ENCODE measurements at places on chromosomes 1 and 21. TPM values are rescaled to one million over a fixed set of nuclear protein-coding genes. Genes with fewer than 3 reads are reported as not detected.

The RHEX gene
- total RNA-seq: not detected

The KCNE1 gene
- total RNA-seq: 0.16 TPM

The RGS8 gene
- total RNA-seq: not detected

The TNFRSF4 gene
- total RNA-seq: not detected

The OLFML3 gene
- total RNA-seq: 55.2 TPM

The CD101 gene
- 0.50 TPM for total RNA-seq

The FAM78B gene
- 0.11 TPM for total RNA-seq

DNA sequence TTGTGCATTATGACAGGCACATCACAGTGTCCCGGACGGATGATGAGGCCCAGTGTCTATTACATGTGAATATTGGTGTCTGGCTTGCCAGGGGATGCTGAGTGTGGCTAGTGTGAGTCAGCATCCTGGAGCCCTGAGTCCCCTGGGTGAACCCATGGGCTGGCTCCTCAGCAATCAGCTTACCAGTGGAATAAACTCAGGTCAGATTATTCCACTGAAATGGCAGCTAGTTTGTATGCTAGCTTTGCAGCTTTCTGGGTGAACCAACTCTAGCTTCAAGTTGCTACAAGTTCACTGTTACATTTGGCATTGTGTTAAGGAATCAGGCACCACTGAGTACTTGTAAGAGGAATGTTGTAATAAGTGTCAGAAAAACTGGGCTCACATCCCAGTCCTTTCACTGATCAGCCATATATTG, 23.9 kb upstream of the RPTN start:
- DNase-seq: peak; percentile 47

DNA sequence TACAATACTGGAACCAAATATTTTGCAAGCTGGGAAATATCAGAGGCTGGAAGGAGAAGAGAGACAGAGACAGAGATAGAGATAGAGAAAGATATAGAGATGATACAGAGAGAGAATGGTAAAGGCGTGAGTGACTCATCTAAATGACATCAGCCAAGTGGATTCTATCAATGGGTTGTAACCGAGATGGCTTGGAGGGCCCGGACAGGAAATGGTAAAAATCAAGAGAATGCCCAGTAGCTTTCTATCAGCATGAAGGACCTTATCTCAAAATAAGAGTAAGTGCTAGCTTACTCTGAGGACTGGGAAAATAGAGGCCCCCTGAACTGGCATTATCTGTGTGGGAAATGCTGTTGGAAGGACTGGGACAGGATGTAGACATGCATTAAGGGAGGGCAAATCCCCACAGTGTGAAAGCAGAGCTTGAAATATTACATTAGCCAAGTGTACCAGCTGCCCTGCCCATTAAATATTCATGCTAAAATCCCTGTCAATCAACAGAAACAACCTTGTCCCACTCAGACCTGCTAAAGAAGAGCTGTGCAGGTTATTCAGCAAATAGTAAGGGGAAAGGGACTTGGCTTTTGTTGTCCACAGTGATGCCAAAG, 76.6 kb upstream of the ZNF644 start:
- peak; percentile 48 for DNase-seq

- no peak for DNase-seq
Measured at GRCh38 chr1:157985473-157985872, 8.0 kb upstream of the KIRREL1 start.

- DNase-seq: no peak
Measured at GRCh38 chr1:65065524-65066418, 82.2 kb upstream of the AK4 start.

DNA sequence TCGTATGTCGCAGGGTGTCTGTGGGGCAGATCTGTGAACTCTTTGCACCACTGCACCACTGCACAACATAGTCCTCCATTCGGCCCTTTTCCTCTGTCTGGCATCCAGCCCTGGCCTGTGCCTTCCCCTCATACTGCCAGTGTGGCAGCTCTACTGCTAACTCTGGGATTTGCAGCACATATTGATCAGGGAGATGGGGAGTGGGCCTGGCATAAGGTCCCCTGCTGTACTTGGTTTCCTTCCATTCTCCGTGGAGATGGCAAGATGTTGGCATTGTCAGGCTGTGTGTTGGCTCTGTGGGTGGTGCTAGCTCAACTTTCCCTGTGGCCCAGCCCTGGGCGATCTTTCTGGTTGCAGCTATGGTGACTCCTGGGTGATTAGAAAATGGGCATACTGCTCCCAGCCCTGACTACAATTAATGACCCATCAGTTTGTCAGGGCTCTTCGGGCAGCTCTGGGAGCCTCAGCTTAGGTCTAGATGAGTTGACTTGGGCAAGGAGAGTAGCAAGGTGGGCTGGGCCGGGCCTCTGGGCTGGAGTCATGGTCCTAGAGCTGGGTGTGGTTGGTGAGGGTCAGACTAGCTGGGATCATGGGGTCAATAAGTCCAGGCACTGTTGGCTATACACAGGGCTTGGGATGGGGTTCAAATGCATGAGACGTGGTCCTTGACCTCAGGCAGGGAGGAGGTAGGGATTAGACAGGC, 11.4 kb downstream of the PTPRU start:
- no peak for DNase-seq

DNA sequence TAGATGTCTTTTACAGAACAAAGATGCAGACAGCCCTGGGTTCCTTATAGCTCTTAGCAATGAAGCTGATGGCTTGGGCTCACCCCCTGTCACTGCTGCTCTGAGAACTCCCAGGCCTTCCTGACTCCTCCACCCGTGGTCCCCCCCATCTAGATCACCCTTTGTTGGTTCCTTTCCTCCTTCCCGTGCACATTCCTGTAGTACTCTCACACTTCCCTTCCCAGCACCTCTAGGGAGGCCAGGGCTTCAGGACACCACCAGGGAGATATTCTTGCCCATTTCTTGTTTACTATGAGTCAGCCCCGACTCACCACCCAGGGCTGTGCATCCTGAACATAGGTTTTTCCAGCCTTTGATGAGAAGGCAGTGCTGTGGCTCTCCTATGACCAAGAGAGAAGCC, 14.4 kb upstream of the NOS1AP start:
- DNase-seq: peak; percentile 84

- no peak for DNase-seq
Measured at GRCh38 chr1:175209493-175209921, 16.9 kb upstream of the KIAA0040 start.

DNA sequence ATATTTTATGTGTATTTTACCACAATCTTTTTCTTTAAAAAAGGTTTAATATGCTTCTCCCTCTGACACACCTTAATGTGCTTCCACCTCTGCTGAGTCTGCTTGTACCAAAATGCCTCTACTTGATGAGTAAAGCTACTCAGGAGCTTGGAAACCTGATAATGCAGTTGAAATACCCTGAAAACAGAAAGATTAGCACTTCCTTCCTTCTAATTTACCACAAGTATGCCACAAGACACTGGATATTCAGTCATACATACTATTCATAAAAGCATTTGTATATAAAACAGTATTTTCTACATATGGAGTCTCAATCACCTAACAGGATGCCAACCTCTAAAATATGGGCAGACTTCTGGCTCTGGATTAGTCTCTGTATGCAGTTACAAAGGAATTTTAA, 55.0 kb downstream of the SLC35D1 start:
- no peak for DNase-seq

DNA sequence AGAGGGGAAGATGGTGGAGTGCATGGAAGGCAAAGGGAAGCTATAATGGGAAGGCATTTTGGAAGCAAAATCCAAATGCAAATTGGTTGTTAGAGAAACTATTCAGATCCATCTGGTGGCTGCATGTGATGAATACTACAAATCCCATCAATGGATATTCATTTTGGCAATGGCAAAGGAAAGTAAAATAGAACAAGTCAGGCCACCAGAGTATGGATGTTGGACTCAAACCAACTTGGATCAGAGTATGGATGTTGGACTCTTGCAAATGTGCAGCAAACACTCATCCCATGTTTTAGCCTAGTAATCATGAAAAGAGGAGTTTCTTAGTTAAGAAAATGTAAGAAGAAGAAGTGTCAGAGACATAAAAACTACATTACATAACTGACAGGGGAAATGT, 289.6 kb upstream of the DAB1 start:
- no peak for DNase-seq

GRCh38 chr1:47508702-47509431, 71.0 kb downstream of the FOXD2 start:
- DNase-seq: no peak

GRCh38 chr1:200496937-200497336, 87.1 kb upstream of the ZNF281 start:
- DNase-seq: no peak

DNA sequence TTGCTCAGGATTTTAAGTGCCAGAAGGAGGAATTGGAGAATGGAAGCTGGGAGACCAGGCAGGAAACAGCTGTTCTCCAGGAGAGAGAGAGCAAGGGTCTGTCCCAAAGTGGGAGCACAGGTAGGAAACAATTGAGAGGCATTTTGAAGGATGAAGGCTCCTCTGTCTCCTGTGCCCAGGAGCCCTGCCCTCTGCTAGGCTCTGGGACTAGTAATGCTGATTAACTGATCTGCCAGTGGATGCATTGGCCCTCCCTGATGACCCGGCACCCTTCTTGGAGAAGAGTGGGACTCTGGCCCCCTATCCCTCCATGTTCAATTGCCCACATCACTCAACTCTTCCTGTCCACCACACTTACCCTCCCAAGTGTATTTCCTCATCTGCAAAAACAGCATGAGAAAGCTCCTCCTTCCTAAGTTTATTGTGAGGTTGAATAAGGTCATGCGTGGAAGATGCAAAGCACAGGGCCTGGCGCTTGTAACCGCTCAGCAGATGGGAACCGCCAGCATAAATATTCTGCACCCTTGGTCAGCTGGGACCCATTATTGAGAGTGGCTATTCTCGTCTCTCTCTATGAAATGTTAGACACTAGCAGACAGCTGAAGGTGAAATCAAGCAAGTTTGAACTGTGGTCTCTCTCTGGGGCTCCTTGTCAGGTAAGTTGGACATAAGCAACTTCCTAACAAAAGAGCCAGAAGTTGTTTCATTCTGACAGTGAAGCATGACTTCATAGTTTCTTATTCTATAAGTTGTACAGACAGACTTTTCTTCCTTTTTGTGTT, 63.0 kb upstream of the ANGPTL1 start:
- DNase-seq: no peak

- no peak for DNase-seq
Measured at GRCh38 chr1:3465091-3465934, 10.8 kb downstream of the ARHGEF16 start.

GRCh38 chr1:110982320-110982719, 18.6 kb upstream of the LRIF1 start:
- DNase-seq: no peak

DNA sequence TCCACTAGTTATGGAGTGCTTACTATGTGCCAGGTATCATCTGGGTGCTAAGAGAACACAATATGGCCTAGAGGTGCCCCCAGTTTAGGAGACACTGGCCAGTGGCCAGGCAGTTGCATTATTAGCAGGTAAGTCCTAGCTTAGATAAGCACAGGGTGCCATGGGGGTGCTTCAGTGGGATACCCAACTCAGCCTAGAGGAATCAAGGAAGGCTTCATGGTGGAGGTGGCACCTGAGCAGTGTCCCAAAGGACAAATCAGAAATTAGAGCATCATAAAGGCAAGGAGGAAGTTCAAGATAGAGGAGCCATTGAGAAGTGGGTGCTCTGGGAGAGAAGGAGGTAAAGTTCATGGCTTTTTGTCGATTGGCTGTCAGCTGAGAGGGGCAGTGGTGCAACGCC, 31.9 kb upstream of the PKP1 start:
- DNase-seq: no peak

- DNase-seq: no peak
Measured at GRCh38 chr1:118987468-118988185, 516 bp downstream of the TBX15 start.

DNA sequence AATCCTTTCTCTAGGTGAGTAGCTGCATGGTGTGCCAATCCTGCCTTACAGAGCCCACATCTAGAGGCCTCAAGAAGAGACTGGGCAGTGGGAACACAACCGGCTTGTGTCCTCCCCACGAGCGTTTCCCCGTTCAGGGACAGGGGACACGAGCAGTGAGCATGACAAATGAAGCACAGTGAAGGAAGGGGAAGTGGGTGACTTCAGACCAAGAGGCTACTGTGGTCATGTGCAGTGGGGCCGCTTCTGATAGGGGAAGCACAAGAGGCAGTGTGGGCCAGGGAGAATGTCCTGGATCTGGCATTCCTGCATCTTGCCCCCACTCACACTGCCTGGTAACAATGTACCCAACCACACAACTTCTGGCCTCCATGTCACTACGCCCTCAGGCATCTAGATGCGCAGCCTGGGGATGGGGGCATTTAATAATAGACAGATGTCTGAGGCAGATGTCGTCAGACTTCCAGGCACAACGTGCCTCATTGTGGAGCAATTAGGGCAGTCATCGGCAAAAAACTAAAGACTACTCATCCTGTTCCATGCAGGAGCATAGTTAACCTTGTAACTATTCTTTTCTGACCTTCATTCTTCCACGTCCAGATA, 155.6 kb upstream of the NBPF11 start:
- no peak for DNase-seq
